Activated naive CD4-positive, alpha-beta T cell treated with Interleukin-2 at 50 U/mL for 16 hours (primary cell): ENCODE measurements at places on chromosomes 3 and 15.

GRCh38 chr3:136664771-136665170 lies 87.4 kb downstream of the STAG1 start:
- no peak for DNase-seq

DNA sequence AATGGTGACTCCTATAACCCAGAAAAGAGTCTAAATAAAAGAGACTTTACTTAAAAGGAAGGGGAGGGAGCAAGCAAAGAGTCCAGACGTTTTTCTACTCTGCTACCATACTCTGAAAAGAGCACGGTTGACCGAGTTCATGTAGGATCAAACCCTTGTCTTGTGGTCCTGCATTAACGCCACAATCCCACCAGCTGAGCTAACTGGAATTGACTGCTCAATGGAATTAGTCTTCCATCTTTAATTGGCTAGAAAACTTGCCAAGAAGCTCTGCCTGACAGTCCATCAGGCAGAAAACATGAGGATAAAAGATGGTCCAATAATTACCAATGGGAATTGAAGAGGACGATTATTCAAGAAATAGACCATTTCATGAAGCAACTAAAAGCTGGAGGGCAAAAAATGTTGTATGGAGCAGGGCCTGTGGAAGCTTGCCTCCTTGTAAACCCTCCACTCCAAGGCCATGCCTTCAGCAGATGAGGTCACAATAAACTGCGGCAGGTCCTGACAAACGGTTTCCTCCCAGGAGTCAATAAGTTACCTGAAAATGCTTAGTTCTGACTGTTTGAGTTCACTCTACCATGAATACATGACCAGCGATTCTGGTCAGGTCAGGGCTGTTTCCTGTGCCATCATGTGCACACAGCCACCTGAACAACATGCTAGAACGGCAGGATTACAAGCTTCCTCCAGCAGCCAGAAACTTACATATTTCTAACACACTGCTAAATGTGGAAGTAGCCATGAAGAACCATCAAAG lies 35.6 kb upstream of the ARHGEF3 start:
- DNase-seq = no peak

DNA sequence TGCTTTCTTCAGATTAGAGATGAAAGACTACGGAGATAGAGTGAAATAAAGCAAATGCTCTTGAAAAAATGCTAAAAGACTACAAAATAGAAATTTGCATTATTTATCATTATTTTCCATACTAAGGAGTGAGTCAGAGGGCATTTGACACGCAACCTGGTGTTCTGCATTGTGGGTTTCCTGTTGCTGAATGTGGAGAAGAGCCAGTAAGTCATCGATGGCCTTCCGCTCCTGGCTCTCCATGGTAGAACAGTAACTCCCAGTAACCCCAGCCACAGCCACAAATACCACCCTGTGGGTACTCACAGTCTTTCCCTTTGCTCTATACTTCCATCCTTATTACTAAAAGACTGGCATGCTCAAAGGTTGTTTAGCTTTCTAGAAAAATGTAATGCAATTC lies 61.5 kb downstream of the CGGBP1 start:
- peak; percentile 59 for DNase-seq

- peak; percentile 36 for DNase-seq
Observed at GRCh38 chr3:42376344-42376798, 34.0 kb downstream of the LYZL4 start.

- no peak for DNase-seq
Observed at GRCh38 chr3:106765342-106765741, 611.9 kb upstream of the CCDC54 start.

- DNase-seq = no peak
Observed at GRCh38 chr15:83163032-83163431, 44.6 kb downstream of the HDGFL3 start.

GRCh38 chr3:158912621-158913020 lies 110.8 kb downstream of the MFSD1 start:
- no peak for DNase-seq

DNA sequence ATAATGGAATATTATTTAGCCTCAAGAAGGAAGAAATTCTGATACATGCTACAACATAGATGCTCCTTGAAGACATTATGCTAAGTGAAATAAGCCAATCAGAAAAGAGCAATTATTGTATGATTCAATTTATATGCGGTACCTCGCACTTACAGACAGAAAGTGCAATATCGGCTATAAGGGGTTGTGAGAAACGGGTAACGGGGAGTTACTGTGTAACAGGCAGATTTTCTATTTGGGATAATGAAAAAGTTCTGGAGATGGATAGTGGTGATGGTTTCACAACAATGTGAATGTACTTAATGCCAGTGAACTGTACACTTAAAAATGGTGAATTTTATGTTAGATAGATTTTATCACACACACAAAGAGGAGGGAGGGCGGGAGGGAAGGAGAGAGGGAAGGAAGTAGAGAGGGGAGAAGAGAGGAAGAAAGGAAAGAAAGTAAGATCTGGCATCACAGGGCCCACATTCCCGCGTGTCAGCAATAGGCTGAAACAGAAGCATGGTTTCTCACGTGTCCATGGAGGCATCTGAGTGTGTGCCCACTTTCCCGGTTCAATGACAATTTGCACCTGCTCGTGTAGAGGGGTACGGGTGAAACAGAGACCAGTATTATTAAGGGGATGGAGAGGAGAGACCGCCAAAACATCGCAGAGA lies 700 bp upstream of the BLM start:
- DNase-seq = no peak
